ENCODE measurements at places on chromosomes 6 and 20.

DNA sequence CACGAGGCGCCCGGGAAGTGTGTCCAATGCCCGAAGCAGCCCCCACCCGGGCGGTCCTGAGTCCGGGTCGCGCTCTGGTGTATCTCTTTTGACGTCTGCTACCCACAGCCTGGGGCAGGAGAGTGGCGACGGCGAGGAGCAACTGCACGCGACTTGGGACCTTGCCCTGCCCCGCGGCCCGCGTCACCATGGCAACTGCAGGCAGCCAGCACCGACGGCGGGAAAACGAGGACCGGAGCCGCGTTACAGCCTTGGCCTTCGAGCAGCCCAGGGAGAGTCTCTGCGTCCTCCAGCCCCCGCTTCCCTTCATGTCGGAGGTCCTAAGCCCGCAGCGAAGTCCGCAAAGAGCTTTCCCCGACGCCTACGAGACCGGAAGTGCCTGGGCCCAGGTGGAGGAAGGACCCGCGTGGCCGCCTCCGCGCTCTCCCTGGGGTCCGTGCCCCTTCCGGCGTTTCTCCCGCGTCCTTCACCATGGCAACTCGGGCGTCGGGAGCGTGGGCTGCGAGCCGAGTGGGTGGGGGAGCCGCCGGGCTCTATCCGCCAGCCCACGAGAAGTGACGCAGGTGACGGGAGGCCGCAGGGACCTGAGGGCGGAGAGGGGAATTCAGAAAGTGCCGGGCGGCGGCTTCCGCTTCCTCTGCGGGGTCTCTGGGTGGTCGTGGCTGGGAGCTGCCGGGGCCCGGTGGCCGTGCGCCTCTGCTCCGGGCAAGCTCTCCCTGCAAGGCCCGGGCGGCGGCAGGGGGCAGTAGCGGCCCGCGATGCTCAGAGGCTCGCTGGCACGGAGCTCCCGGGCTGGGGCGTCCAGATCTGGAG is 88.6 kb upstream of the TGM3 start:
- peak; percentile 21 for DNase-seq

DNA sequence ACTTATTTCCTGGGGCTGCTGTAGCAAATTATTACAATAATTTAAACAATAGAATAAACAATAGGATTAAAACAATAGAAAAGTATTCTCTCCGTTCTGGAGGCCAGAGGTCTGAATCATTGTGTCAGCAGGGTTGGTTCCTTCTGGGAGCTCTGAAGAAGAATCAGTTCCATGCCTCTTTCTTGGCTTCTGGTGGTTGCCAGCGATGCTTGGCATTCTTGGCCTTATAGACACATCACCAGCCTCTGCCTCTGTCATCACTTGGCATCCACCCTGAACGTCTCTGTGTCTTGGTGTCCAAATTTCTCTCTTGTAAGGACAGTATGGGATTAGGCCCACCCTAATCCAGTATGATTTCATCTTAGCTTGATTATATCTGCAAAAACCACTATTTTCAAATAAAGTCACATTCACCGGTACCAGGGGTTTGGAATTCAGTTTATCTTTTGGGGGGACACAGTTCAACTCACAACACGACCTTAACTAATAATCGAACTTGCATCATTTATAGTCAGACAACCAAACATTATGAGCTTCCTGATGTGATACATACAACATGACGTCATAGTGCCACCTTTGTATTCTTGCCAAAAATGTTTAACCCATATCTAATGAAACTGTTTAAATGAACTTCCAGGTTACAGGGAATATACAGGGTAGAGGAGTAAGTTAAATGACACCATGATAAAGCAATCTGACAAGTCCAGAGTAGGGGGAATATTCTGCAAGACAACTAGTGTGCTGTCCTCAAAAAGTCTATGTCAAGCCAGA is 84.7 kb upstream of the RNF24 start:
- DNase-seq = no peak

DNA sequence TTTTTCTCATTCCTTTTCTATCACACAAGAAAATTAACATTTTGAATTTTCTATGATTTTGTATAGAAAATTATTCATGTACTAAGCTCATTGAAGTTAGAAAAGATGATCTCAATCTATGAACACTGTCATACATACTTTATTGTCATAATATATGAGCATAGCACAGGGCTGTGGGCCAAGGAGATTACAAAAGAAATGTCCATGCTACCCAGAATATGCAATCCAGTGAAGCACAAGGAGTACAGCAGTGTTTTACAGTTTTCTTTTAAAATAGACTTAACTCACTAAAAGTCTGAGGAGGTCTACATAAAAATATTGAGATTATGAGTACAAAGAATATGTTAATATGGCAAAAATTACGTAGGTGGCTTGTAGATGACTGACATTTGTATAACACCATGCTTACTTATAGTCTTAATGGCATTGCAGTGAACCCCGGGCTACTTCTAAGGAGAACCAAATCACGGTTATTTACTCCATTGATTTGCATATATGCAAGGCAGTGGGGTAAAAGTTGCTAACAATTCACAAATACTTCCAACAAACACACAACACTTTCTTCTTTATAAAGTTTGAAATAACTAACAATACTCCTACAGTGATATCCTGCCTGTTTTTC is 257.1 kb downstream of the BCKDHB start:
- DNase-seq = no peak

DNA sequence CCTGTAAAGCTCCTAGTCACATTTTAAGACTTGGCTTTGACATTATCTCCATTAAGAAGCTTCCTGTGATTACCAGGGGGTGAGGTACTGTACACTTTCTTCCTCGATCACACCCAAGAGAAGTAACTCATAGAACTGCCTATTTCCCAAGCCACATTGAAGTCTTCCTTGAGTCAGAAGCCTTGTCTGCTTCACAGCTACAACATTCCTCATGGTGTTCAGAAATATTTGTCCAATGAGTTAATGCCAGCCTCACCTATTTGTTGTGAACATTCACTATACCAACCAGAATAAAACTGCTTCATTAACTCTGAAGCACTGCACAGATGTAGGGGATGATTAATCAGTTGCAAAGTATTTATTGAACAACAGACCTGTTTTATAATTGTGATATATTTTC is 622.3 kb downstream of the PTPRT start:
- no peak for DNase-seq

- no peak for DNase-seq
Measured at GRCh38 chr6:108684771-108685329, 124.1 kb downstream of the FOXO3 start.

Data from hypothalamus (tissue), 51 donors.